ENCODE measurements at places on chromosomes 7 and 10.

GRCh38 chr7:101233907-101234547, 3.6 kb downstream of the CLDN15 start:
- no peak for DNase-seq

DNA sequence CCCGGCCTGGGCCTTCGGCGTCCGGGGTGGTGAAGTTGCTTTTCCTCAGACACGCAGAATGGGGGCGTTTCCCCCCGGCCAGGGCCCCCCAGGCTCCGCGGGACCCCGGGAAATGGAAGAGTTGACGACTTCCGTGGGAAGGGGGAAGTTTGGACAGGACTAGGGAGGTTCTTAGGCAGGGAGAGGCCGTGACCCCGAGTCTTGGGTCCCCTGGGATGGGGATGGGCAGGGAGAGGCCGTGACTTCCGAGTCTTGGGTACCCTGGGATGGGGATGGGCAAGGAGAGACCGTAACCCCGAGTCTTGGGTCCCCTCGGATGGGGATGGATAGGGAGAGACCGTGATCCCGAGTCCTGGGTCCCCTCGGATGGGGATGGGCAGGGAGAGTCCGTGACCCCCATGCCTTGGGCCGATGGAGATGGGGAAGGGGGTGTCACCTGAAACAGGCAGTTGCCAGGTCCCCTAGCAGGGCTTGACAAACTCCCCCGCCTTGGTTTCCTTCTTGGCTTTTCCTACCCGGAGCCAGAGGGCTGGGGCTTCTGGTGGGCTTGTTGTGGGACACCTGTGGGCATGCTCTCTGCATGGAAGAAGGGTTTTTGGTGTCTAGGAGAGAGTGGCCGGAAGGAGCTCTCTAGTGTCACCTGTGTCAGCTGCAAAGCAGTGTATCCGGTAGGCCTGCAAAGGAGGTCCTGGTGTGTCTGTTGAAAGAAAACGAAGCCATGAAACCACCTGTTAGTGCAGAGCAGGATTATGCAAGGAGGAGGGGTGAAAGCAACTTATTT, 1.1 kb downstream of the TRRAP start:
- DNase-seq, result peak; percentile 19

- no peak for DNase-seq
These were observed 3.2 kb downstream of the MINDY3 start for GRCh38 chr10:15857107-15857575.

- DNase-seq, result no peak
These were observed 38.7 kb downstream of the FAM107B start for GRCh38 chr10:14736043-14736442.

DNA sequence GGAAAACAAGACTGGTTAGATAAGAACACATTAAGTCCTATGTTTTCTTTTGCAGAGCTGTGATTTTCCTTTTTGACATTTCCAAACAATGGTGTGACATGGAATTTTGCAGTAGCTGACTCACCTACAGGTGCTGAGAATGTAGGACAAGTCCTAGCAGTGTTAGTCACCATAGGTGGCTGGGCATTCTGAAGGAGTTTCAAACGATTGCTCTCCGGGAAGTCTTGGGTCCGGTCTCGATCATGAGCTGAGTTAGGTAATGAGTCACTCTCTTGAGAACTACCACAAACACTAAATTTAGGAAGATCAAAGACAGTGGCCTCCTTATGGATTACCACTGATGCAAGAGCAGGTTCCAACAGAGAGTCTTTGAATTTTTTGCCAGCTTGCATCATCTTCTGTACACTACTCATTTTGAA, 3.6 kb downstream of the FIGNL1 start:
- peak; percentile 97 for DNase-seq

- no peak for DNase-seq
These were observed 4.0 kb upstream of the MRPS24 start for GRCh38 chr7:43873300-43873699.

GRCh38 chr10:130746311-130746710, 565.2 kb downstream of the TCERG1L start:
- no peak for DNase-seq

DNA sequence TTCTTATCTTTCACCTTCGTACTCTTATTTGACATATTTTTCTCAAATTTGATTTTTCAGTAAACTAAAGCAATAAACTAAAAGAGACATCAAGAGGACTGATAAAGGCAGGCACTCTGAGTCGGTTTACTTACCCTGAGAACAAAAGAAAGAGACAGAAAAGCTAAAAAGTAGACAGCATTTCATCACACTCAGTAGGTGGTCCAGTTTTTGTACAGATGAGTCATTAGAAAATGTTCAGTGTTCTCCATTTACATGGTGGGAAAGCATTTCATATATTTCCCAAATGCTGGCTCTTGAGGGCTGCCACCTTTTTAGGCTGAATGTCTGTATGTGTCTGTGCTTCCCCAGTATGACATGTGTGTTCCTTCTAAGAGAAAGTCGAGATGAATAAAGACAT, 52.7 kb downstream of the NHLRC2 start:
- no peak for DNase-seq

GRCh38 chr10:108362296-108362695, 1197.8 kb upstream of the SORCS1 start:
- no peak for DNase-seq

DNA sequence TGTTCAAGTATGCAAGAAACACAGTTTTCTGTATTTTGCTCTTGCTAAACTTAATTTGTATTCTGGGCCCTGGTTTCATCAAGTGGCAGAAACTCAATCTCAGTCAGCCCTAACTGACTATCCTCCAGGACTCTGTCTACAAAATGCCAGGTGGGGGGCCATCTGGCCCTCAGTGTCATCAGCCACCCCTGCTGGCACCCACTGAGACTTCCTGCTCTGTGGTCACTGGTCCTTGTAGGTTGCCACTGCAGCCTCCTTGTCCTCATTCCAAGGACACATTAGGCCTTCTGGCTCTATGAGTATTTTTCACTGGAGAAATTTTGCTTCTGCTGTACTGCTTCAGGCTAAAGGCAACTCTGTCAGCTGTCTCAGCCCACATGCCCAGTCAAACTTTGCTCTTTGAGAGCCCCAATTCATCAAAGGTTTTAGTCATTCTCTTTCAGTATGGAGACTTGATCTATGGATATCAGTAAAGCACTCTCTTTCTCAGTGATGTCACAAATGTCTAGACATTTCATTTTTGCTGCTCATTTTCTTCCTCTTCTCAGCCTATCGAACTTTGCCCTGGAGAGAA, 163.6 kb downstream of the KCND2 start:
- no peak for DNase-seq

- DNase-seq, result no peak
These were observed 137.7 kb downstream of the PRPF18 start for GRCh38 chr10:13724484-13724883.

GRCh38 chr7:143362131-143363015, at the start of gene FAM131B:
Gene FAM131B, minus strand, starts transcription at chr7:143362713. Its CDS starts 110 bp downstream, at chr7:143362603.
- DNase-seq, result no peak

DNA sequence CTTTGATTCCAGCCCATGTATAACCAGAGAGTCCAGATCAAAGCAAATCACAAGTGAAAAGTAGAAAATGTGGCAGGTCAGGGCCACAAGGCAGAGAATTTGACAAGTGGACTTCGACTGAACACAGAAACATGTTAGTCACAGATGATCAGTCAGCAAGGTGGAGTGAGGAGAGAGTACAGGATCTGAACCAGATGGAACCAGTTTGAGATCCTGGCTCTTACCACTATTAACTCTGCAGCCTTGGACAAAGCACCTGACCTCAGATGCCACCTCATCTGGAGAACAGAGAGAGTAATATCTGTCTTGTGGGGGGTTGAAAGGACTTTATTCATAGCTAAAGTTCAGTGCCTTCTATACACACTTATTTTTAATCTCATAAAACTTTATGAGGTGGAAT, 4.4 kb downstream of the MRLN start:
- peak; percentile 59 for DNase-seq

DNA sequence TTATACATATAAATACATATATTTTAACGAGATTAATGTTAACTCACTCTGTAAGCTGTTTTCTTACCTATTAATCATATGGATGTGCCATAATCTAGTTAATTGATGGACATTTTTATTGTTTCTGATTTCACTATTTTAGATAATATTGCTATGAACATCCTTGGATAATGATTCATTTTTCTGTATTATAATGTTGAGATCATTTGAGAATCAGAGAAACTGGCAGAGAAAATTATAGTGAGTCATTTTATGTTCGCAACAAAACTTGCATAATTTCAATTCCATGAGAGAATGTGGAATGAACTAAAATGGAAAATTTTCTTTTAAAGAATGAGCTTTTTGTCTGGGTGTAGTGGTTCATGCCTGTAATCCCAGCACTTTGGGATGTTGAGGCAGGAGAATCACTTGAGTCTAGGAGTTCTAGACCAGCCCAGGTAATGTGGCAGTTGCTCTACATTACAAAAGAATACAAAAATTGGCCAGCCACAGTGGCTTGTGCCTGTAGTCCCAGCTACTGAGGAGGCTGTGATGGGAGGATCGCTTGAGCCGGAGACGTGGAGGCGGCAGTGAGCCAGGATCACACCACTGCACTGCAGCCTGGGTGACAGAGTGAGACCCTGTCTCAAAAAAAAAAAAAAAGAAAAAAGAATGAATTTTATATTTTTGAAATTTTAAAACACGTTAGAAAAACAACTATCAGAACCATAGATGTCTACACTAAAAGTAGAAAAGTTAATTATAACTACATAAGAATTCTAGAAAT, 40.5 kb downstream of the PAPSS2 start:
- DNase-seq, result no peak

- no peak for DNase-seq
These were observed 135.4 kb upstream of the FZD1 start for GRCh38 chr7:91128683-91129348.

DNA sequence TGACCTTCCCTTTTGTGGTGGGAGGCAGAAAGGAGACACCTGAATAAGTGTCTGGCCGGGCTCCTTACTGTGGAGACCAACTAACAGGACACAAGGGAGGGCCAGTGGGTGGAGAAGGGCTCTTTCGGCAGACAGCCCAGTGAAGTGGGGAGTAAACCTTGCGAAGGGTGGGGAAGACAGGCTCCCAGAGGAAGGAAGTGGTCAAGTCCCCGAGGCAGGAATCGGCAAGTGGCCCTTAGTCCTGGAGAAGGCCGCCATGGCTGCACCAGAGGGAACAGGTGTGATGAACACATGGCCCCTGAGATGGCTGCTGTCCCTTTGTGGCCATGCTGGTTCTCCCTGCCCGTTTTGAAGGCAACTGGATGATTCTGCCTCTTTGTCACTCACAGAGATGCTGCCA, 187.2 kb upstream of the IGFBP3 start:
- no peak for DNase-seq

DNA sequence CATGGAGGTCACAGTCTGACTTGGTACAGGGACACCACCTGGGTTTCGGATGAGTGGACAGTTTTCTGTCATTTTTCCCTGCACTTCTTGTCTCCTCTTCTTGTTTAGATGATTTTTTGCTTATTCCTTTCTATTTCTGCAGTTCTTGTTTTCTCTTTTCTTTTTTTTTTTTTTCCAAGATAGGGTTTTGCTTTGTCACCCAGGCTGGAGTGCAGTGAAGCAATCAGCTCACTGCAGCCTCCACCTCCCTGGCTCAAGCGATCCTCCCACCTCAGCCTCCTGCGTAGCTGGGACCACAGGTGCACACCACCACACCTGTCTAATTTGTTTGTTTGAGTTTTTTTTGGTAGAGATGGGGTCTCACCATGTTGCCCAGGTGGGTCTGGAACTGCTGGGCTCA, 49.7 kb upstream of the RASGEF1A start:
- no peak for DNase-seq

- DNase-seq, result no peak
These were observed 488 bp downstream of the EIF4H start for GRCh38 chr7:74174606-74175082.

DNA sequence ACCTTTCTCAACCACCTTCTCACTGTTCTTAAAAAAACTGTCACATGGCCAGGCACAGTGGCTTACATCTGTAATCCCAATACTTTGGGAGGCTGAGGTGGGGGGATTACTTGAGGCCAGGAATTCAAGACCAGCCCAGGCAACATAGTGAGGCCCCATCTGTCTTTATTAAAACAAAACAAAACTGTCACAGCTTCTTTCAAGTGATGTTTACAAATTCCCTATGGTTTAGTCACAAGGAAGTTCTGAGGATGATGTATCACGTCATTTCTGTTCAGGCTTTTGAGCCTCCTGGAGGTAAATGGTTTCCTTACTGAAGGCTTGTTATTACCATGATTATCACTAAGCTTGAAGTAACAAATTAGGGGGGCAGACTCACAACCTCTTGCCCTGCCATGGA, 186.2 kb downstream of the CFTR start:
- peak; percentile 47 for DNase-seq

- no peak for DNase-seq
These were observed 36.9 kb upstream of the NPFFR1 start for GRCh38 chr10:70320751-70321150.

DNA sequence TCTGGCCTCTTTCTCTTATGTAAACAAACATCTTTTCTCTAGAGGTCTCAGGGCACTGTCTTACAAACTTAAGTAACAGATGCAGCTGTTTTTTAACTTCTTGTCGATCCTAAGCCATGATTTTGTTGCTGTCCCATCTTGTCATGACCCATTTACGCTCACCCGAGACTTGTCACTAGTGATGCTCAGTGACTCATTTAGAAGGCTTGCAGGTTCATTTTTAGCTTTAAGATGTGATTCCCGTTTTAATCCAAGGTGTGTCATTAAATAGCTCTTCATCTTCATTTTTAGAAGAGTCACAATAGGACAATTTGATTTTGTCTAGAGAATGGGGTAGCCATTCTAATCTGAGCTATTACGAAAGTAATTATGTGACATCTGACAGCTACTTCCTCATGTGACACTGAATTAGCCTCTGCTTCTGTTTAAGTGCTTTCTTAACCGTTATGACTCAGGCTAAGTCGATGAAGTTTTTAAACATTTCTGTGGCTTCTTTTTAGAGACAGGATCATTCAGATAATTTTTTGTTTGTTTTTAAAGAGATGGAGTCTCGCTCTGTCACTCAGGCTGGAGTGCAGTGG, 42.7 kb downstream of the SPDYE5 start:
- DNase-seq, result no peak

DNA sequence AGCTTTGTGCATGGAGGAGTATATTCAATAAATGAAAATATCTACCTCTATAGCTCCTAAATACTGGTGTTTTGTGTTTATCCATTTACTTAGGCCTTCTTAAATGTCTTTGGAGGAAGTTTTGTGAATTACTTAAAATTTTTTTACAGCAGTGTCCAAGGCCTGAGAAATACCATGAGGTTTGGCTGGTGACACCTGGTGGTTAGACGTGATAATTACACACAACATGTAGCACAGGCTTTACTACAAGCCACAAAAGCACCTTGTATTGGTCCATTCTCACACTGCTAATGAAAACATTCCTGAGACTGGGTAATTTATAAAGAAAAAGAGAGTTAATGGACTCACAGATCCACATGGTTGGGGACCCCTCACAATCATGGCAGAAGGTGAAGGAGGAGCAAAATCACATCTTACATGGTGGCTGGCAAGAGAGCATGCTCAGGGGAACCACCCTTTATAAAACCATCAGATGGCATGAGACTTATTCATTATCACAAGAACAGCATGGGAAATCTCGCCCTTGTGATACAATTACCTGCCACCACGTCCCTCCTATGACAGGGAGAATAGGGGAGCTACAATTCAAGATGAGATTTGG, 20.6 kb downstream of the HYAL4 start:
- no peak for DNase-seq

DNA sequence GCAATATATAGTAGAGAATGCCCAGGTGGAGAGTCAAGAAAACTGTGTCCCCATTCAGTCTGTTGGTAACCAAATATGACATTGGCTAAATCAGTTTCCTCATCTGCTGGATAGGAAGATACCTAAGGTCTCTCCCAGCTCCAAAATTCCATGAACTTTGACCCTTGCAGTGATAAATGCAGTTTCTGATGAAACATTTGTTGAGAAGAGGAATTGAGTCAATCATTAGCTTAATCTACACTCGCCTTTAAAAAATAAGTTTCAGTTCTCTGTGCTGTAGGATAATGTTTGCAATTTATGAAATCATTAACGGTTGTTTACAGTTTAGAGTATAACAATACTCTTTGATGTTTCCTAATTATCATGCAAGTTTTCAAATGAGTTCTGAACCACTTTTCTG, 38.0 kb upstream of the SLC25A13 start:
- no peak for DNase-seq

Data from epithelial cell of proximal tubule (primary cell).